NCI-H1694 (cell line): ENCODE measurements at places on chromosomes 11 and 22.

DNA sequence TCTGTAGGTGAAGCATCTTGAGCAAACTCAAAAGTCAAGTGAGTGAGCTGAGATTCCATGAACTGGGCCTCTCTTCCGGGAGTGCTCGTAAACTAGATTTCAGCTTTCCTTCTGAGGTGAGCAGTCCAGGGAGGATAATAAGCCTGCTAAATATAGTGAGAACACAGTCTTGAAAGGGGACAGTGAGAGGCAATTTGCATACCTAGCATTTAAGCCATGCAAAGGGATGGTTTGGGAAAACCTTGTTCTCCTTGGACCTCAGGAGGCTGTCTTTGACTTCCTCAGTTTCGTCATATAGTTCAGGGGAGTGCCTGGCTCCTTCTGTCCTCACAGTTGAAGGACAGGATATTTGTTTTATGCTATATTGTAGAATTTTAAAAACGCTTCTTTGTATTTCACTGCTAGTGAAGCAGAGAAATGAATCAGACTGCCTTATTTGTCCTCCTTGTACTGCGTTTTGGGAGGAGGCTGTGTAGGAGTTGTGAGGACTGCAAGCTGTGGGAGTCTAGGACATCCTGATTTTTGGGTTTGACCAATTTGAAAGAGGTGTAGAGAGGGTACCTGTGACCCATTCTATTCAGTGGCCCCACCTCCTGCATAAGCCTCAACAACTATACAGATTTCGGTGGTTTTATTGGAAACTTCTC, 11.0 kb upstream of the SORL1-AS1 start:
- no peak for DNase-seq

DNA sequence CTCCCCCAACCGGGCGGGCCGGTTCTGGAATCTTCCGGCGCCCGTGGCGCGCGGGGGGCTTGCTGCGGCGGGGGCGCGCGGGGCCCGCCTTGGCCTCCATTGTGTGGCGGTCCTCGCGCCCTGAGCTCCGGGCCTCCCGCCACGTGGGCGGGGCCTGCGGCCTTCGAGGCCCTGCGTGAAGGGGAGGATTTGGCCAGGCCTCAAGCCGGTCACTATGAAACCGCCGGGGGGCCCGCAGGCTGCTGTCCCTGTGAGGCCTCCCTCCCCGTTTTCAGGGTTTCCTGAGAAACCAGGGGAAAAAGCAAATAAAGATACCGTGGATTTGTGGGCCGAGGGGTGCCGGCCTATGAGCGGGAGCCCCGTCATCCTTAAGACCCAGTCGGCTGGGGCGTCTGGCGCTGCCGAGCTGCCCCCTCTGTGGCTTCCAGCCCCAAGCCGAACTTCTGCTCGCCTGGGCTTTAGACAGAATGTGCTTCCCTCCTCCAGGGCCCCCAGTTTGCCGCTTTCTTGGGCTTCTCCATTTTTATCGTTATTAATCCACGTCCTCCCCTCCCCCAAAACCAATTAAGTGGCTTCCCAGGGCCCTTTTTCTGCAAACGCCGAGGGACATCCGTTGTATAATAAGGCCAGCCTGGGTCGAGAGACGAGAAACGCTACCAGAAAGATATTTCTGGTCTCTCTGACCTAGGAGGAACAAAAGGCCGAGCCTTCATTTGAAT, 602 bp downstream of the EWSR1 start:
- DNase-seq = no peak

- no peak for DNase-seq
Measured at GRCh38 chr22:20160041-20160440, 9.2 kb upstream of the CCDC188 start.

DNA sequence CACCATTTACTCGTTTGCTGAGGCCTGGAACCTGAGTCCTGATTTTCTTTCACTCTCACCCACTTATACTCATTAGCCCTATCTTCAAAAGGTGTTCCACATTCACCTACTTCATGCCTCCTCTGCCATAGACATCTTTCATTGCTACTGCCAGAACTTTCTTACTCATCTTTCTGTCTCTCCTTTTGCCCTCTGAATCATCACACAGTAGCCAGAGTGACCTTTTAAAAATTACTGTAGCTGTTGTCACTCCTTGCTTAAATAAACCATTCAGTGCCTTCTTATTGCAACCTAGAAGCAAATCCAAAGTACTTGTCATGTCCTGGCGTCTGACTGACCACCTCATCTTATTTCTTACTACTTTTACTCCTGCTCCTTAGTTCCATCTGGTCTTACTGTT, 38.2 kb downstream of the ATXN10 start:
- no peak for DNase-seq

GRCh38 chr11:125587480-125587879, 5.2 kb upstream of the STT3A start:
- no peak for DNase-seq

GRCh38 chr22:22230438-22230837, 14.1 kb upstream of the VPREB1 start:
- DNase-seq = no peak

- DNase-seq = no peak
Measured at GRCh38 chr11:6674862-6675261, 8.3 kb downstream of the MRPL17 start.
